ENCODE measurements at places on chromosomes 4 and X.

DNA sequence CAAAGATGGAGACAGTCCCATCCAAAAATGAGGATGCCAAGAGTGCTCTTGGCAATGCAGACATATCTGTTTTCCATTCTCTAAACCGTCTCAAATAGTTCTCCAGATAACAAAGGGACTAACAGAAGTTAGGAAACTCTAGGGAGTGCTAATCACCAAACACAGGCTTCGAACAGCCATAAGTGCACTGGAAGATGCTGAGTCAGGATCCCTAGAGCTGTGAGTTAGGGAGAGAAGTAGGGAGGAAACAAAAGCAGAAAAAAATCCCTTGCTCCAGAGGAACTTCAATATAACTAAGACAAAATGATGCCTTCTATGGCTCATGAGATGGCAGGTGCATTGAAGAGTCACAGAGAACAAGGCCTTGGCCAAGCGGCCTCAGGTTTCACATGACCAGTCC lies 251.0 kb upstream of the PPARGC1A start:
- DNase-seq: no peak

GRCh38 chrX:150548251-150548650 lies 20.2 kb upstream of the MTM1 start:
- DNase-seq: no peak

DNA sequence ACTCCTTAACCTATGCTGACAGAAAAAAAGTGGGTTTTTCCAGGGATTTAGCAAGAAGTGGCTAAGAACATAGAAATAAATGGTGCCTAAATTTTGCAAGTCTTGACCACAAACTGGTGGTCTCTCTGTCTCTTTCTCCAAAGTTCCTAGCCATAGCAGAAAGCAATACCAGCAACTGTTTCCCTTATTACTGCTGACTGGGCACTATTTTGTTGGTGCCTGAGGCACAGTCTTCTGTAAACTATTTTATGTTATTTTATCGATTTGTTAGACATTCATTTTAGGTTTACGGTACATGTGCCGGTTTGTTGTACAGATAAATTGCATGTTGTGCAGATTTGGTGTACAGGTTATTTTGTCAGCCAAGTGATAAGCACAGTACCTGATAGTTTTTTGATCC lies 234.6 kb upstream of the TECRL start:
- no peak for DNase-seq

DNA sequence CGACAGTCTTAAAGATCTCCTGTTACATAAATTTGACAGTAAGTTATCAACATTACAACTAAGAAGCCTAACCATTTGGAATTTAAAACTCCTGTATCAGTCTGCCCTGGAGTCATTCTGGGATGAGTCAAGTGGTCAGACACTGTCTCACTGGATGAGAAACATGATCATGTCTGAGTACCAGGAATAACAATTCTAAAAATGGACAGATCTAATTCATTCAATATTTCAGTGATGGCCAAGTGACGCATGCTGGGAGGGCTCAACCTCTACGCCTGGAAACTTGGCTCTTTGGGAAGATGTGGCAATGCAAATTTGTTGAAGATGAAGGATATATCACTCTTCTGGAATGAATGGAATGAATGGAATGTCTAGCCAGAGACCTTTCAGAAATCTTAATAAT lies 1427.2 kb downstream of the STIM2 start:
- DNase-seq: no peak

DNA sequence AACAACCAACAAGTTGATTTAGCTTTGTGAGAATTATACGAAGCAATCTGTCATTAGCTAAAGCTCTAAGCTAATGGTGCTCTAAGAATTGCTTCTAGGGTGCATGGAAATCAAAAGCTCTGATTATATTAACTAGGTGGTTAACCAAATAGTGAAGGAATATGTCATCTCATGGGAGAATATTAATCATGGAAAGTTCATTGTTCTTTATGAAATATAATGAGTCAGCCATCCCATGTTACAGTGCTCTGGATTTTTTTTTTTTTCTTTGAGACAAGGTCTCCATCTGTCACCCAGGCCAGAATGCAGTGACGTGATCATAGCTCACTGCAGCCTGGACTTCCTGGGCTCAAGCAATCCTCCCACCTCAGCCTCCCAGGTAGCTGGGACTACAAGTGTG lies 10.5 kb downstream of the DCAF8L2 start:
- no peak for DNase-seq

DNA sequence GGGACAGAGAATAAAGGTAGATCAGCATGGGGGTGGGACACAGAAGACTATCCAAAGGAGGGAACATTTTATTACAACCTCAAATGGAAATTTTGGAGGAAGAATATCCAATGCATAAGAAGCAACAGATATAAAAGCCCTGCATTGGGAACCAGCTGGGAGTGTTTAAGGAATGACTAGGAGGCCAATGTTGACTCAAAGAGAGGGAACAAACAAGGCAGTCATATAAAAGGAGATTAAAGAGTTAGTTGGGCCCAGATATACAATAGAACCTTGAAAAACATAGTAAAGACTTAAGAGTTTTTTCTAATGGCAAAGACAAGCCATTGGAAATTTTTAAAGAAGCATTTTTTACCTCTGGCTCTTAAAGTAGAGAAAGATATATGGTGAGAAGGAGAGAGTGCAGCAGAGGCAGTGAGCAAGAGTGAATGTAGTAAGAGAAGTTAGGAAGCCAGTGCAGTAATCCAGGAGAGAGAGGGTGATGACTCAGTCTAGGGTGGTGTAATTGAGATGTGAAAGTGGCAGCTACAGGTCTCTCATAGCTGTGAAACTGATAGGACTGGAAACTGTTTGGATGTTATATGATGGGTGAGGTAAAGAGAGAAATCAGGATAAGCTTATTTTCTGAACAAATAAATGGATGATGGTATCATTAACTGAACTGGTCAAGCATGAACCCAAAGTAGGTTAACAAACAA lies 182.2 kb upstream of the ATOH1 start:
- DNase-seq: no peak

DNA sequence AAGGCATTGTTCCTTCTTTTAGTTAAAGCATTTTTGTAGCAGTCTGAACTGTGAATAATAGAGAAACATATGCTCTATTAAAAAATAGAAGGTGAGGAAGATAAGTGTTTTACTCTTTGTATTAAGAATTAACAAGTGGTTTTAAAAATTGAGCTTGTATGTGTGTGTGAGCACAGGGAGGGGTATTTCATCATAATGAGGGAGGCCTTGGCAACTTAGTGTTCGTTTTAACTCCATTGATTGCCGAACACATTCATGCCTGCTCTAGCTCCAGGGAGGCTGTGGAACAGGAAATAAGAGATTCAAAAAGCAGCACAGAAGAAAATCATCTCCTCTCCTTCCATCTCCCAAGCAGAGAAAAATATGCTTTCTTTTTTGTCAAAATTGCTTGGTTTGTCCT lies 14.8 kb downstream of the SHROOM3 start:
- no peak for DNase-seq

DNA sequence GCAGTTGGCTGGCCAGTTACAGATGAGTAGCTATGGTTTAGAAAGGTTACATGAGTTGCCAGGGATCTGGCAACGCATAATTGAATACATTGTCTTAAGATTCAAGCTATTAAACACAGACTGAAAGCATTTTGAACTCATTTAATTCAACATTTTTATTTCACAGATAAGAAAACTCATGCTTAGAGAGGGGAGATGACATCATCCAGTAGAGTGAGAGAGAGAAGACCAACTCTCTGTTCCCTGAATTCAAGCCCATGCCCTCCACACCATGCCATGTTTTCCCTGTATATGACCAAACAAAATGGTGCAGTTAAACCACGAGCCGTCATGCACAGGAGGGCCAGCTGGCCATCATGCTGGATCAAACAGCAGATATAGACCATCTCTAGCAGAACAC lies 22.6 kb downstream of the SNCA start:
- DNase-seq: no peak

GRCh38 chr4:6134612-6135220 lies 65.6 kb downstream of the JAKMIP1 start:
- peak; percentile 66 for DNase-seq

DNA sequence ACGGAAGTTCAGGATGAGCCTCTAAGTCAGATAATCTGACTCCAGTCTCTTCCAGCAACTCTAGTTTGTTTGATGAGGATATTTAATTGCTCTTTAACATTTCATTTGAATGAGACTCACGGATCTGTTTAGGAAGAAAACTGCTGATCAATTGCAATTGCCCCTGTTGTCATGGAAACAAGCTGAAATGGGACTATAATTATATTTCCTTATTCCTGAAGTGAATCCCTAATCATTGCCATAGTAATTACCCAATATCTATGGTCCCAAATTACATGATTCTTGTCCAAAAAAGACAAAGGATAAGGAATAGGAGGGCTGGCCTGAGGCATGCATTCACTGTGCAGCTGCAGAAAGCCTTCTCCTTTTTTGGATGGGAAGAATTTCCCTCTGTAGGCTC lies 105.3 kb downstream of the AASDH start:
- DNase-seq: no peak

- no peak for DNase-seq
Observed at GRCh38 chrX:17585006-17585405, 152.3 kb upstream of the SCML1 start.

DNA sequence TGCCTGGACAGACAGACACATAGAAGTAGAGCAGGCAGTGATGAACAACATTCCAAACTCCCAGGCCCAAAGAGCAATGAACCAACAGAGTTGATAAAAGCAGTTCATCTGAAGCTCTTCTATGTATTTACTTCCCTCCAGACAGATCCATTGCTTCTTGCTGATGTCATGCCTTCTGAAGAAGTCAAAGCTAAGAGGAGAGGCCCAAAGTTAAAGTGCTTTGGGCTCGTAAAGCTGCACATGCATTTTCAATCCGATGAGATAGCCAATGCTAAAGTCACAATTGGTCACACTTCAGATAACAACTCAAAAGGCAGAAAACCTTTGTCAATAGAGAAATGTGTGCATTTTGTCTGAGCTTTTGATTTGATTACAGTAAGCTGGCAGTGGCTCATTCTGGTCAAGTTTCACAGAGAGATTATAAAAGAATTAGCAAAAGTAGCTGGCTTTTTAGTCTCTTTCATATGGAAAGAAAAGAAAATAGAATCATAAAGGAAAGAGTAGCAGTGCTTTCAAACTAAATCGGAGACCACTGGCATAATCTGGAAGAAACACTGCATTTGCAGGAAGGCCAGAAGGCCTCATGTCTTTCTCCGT lies 82.0 kb downstream of the GPC4 start:
- DNase-seq: no peak

- DNase-seq: no peak
Observed at GRCh38 chr4:40808926-40809457, 59.2 kb downstream of the NSUN7 start.

DNA sequence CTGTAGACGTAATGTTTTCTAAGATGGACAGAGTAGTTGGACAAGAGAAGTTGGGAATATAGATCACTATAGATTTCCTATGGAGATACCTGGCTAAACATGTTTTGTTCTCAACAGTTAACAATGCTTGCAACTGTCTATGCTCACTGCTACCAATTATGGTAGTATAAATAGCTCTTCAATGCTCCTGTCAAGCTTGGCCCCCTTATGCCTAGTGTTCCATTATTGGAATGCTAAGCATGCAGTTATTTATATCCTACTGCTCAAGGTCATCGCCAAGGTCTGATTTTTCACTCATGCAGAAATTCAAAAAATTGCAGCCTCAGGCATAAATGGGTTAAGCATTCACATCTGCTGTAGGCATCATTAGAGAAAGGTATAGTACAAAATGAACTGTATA lies 519.0 kb downstream of the IL15 start:
- DNase-seq: no peak

DNA sequence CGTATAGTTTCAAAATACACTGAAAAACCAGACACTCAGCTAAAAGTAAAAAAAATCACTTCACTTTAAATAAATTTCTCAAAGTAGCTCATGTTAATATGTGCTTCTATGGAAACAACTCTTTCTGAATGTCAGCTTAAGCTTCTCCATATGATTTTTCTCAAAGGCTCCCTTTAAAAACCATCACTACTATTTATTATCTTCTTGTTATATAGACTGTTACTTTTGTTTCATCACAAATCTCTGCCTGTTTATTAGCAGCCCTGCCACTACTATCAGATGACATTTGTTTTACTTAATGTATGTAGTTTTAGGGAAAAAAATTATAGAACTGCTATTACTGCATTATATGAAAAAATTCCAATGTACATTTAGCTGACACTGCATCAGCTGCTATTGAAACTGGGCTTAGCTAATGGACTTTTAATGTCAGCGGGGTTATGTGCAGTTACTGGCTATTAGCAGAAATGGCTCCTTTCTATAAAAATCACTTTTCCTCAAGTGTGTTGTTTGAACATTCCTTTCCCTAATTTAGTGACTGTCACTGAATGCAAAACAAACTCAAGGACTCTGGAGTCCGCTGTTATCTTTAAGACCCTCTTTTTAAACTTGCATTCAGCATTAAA lies 10.8 kb downstream of the UNC5C start:
- DNase-seq: no peak

- DNase-seq: no peak
Observed at GRCh38 chr4:94408549-94409374, 43.0 kb upstream of the PDLIM5 start.

DNA sequence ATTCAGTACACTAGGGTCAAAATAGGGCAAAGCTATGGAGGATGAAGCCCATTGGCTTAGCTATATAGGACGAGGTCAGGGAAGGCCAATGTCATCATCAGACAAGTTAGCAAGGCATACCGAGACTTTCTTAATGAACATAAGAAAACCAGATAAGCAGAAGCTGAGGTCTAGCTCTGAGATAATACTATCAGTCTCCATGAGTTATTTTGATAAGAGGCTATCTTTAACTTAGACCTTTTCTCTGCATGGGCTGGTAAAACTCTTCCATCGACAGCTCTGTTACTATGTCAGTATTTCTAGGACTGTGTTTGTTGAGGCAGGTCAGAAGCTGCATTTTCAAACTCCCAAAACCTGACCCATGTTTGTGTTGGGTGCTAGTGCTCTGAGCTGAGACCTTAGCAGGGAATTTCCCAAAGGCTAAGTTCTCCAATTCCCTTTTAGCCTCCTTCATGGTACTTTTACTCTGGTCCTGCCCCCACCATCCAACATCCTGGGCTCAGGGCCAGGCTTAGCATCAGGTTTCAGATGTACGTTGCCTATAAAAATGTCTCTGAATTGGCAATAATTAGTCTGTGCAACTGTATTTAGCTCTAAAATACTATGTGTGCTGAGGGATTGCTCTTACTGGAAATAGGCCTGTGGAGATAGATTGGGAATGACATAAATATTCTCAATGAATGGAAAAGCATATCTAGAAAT lies 29.3 kb upstream of the LRAT start:
- DNase-seq: no peak

DNA sequence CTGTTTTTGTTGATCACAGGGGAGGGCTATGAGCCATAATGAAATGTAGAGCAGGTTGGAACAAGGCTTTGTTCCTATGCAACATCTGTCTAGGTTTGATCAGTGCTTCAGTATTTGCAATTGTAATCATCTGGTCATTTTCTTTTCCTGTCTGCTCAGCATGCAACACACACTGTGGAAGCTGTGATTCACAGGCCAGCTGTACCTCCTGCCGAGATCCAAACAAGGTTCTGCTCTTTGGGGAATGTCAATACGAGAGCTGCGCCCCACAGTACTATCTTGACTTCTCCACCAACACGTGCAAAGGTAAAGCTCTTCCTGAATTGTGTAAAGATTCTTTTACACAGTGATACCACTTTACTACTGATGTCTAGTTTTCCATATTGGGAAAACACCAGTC lies 181.9 kb upstream of the ANXA3 start:
- no peak for DNase-seq

Measured in activated CD8-positive, alpha-beta memory T cell treated with anti-CD3 and anti-CD28 coated beads for 24 hours (primary cell).